ENCODE measurements at places on chromosomes 7 and 10.

- no peak for DNase-seq
Measured at GRCh38 chr7:98753989-98754479, 115.8 kb downstream of the TMEM130 start.

- DNase-seq = no peak
Measured at GRCh38 chr7:11124856-11125559, 151.3 kb downstream of the PHF14 start.

- DNase-seq = no peak
Measured at GRCh38 chr7:16135658-16136057, 285.7 kb downstream of the CRPPA start.

GRCh38 chr10:85510682-85511081, 855.9 kb downstream of the GRID1 start:
- no peak for DNase-seq

DNA sequence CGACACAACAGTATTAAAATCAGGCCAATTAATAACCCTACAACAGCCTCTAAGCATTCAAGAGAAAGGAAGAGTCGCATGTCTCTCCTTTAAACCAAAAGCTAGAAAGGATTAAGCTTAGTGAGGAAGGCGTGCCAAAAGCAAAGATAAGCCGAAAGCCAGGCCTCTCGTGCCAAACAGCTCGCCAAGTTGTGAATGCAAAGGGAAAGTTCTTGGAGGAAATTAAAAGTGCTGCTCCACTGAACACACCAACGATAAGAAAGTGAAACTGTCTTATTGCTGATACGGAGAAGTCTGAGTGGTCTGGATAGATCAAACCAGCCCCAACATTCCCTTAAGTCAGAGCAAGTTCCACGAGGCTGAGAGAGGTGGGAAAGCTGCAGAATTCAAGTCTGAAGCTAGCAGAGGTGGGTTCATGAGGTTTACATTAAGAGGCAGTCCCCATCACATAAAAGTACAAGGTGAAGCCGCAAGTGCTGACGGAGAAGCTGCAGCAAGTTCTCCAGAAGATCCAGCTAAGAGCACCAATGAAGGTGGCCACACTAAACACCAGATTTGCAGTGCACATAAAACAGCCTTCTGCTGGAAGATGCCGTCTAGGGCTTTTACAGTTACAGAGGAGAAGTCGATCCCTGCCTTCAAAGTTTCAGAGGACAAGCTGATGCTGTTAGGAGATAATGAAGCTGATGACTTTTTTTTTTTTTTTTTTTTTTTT, 194.8 kb downstream of the MAD1L1 start:
- no peak for DNase-seq

DNA sequence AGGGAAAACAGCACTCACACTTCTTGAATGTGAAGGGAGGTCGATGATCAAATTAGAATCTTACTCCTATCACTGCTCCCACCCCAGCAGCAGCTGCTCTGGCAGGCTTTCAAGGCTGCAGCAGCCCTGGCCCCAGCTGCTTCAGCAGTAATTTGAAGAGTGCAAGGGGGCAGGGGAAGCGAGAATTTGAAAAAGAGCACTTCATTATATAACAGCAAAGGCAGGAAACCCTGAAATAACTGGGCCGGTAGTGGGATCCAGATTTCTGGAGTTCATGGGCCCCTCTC, 44.9 kb downstream of the MYPN start:
- DNase-seq = no peak

- DNase-seq = no peak
Measured at GRCh38 chr7:86592185-86592584, 51.5 kb upstream of the GRM3 start.

DNA sequence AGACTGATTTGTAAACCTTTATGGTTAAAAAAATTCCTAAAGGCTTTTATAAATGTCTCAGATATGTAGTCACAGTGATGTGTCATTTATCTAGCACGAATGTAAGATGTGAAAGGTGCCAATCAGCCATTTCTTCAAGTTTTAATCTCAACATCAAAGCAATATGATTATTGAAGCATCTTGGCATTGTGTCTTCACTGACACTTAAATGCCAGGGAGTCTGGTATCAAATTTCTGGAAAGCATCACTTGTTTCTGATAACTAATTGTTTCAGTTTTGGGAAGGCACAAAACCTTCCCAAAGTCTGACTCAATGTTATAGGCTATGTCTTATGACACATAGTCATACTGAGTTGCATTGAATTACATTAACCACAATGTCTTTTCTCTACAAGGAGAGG, 492.0 kb upstream of the CNTNAP2 start:
- no peak for DNase-seq

DNA sequence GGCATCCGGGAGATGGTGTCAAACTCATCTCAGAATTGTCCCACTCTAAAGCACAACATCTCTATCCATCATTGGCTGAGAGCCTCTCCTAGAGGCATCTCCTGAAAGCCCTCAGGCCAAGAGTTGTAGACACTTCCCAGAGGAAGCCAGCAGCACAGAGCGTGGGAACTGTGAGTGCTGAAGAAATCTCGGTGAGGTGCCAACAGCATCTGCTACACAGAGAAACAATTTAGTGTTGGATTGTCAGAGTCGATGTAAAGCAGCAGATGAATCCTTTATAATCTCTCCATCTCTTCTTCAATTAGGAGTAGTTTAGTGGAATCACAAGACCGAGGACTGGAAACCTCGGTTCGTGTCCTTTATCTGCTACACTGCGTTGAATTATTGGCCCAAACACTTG, 172.2 kb downstream of the C7orf25 start:
- DNase-seq = no peak

GRCh38 chr7:28984631-28985030, 26.5 kb upstream of the TRIL start:
- DNase-seq = no peak

DNA sequence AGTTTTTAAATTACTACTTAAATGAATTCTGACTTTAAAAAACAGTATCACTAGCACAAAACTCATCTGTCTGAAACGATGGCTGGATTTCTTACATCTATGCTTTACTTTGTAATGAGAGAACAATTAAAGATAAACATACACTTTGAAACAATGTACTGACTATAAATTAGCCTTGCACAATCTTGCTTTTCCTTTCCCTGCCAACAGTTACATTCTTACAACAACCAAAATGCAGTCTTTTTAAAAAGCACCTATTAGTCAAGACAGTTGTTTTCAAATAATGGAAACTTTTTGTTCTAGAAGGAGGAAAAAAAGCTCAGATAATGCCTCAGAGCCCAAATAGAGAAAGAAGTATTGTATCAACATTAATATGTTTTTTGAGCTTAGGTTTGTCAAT, 153.3 kb downstream of the ELMO1 start:
- DNase-seq = no peak

- no peak for DNase-seq
Measured at GRCh38 chr10:121833387-121833786, 94.4 kb downstream of the ATE1 start.

- DNase-seq = no peak
Measured at GRCh38 chr10:34650156-34650555, 164.9 kb downstream of the PARD3 start.

- no peak for DNase-seq
Measured at GRCh38 chr10:43479275-43479674, 42.4 kb downstream of the ZNF487 start.

- DNase-seq = peak; percentile 34
Measured at GRCh38 chr10:61903221-61903927, 1.9 kb downstream of the ARID5B start.

DNA sequence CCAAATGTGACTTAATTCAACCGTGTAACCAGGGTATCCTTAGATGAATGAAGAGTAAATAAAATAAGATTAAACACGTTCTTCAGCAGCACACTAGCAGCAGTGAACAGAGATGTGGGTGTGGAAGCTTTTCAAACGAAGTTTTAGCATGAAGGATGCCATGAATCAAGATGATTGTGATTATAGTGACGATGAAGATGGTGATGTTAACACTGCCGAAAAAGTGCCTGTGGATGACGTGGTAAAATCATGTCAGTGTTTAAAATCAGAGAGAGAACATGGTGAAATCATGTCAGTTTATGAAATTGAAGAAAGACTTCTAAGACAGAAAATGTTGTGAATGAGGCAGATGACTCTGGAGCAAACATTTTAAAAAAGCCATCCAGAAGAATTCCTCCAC, 19.2 kb downstream of the LCOR start:
- DNase-seq = no peak

DNA sequence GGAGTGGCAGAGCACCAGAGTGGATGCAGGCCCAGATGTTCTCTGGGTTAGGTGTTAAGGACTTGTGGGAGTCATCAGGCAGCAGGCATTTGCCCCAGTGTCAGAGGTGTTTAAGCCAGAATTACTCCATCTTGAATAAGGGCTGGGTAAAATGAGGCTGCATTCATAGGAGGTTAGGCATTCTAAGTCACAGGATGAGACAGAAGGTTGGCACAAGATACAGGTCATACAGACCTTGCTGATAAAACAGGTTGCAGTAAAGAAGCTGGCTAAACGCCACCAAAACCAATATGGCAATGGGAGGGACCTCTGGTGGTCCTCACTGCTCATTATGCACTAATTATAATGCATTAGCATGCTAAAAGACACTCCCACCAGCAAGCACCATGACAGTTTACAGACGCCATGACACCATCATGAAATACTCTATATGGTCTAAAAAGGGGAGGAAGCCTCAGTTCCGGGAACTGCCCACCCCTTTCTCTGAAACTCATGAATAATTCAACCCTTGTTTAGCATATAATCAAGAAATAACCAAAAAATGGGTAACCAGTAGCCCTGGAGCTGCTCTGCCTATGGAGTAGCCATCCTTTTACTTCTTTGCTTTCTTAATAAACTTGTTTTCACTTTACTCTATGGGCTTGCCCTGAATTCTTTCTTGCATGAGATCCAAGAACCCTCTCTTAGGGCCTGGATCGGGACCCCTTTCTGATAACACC, 882 bp upstream of the LRRC61 start:
- no peak for DNase-seq

GRCh38 chr10:58981846-58982245, 194.6 kb upstream of the PHYHIPL start:
- DNase-seq = no peak

GRCh38 chr7:84469034-84469433, 274.4 kb upstream of the SEMA3A start:
- DNase-seq = no peak

DNA sequence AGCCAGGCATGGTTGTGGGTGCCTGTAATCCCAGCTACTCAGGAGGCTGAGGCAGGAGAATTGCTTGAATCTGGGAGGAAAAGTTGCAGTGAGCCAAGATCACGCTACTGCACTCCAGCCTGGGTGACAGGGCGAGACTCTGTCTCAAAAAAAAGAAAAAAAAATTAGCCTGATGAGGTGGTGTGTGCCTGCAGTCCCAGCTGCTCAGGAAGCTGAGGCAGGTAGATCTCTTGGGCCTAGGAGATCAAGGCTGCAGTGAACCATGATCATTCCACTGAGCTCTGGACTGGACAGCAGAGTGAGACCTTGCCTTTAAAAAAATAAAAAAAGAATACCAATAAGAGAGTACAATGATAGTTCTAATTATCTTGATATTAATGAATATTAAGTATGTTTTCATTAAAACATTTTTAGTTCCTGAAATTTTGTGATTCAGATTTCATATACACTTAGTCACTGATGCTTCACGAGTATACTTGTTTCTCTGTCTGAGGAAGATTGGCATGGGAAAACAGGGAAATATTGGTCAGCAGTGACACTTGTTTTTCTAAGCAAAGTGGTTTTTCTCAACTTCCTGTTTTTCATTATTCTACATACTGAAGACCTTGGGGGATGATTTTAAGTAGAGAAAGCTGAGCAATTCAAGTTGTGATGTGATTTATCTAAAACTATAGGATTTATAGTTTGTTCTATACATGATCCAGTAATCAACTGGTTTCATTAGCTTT, 76.8 kb downstream of the ADK start:
- DNase-seq = no peak

- DNase-seq = no peak
Measured at GRCh38 chr7:104962781-104963180, 51.2 kb upstream of the KMT2E start.

GRCh38 chr10:34580214-34580613, 234.9 kb downstream of the PARD3 start:
- DNase-seq = no peak

DNA sequence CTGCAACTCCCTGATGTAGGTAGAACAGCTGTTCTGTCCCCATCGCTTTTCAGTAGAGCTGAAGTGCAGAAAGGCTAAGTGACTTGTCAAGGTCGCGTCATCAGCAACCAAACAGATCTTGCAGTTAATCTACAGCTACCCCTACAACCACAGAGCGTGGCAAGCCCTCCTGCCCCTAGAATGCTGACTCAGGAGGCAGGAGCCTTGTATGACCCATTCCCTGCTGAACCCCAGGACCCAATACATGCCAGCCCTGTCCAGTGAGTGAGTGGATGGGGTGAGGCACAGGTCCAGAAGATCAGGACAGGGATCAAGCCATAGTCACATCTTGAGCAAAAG, 26.6 kb upstream of the GJD4 start:
- DNase-seq = no peak

DNA sequence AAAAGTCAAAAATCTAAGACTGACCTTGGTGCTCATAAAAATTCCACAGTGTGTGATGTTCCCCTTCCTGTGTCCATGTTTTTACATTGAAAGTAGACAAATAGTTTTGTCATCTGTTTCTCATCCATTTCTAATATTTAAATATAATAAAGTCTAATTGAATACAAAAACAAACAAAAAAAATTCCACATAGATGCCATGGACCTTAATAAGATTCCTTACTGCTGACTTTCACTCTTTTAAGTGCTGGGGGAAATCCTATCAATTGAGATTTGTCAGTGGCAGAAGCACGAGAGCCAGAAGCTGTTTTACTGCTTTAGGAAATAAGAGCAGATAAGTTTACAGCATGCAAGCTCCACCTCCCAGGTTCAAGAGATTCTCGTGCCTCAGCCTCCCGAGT, 310.0 kb downstream of the ABCA13 start:
- no peak for DNase-seq

DNA sequence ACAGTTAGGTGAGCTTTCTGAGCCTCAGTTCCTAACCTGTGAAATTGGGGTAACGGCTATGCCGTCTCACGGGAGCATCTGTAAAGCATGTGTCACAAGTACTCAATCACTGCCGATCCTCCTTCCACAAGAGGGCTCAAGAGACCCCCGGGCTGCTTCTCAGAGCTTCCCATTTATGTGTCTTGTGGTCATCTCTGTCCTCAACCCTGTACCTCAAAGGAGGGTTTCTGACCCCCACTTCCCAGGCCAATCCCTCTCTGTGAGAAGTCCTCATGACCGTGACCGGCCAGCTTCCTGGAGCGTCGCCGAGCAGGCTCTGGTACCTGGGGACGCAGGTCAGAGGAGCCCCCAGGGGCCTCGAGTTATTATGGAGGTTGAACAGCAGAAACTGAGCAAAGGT, 510 bp upstream of the TRPV5 start:
- DNase-seq = no peak

- no peak for DNase-seq
Measured at GRCh38 chr7:150945853-150946420, 32.2 kb downstream of the KCNH2 start.

DNA sequence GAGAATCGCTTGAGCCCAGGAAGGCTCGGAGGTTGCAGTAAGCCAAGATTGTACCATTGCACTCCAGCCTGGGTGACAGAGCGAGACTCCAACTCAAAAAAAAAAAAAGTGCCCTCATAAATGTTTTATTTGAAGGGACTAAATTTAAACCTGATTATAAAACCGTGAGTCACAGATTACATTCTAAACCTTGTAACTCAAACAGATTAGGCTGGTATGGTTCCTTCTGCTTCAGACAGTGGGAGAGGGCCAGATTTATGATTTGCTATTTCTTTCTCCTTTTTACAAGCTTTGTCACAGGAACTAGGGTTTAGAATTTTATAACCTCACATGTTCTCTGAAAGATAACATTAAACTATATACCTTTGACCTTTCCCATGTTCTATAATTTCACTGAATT, 801.2 kb upstream of the ZWINT start:
- no peak for DNase-seq
